ENCODE measurements at places on chromosomes 12 and 14. TPM values are rescaled to one million over a fixed set of nuclear protein-coding genes. Genes with fewer than 3 reads are reported as not detected.

ANKRD33 gene
- not detected for total RNA-seq

PPP2R5E gene
- total RNA-seq = 53.3 TPM

MANSC4 gene
- total RNA-seq = not detected

REM2 gene
- 0.11 TPM for total RNA-seq

PELI2 gene
- 2.9 TPM for total RNA-seq

SCYL2 gene
- 30.3 TPM for total RNA-seq

POTEG gene
- not detected for total RNA-seq

ERH gene
- total RNA-seq = 386 TPM

LMNTD1 gene
- not detected for total RNA-seq

RTN1 gene
- total RNA-seq = not detected

RD3L gene
- not detected for total RNA-seq

PEX5 gene
- 37.5 TPM for total RNA-seq

TXNRD1 gene
- total RNA-seq = 120 TPM

KRT72 gene
- not detected for total RNA-seq

OAS2 gene
- 51.9 TPM for total RNA-seq

NDRG2 gene
- 4.0 TPM for total RNA-seq

CEP170B gene
- 7.8 TPM for total RNA-seq

LRIG3 gene
- total RNA-seq = not detected

SIX6 gene
- not detected for total RNA-seq

TSHR gene
- total RNA-seq = not detected

SINHCAF gene
- 172 TPM for total RNA-seq

RIN3 gene
- total RNA-seq = 61.1 TPM

SDR39U1 gene
- 53.2 TPM for total RNA-seq

PRH2 gene
- not detected for total RNA-seq

SLC5A8 gene
- total RNA-seq = not detected

ARHGEF40 gene
- 0.48 TPM for total RNA-seq

ACOT6 gene
- total RNA-seq = not detected

CCDC38 gene
- total RNA-seq = 0.25 TPM

NGB gene
- total RNA-seq = not detected

P2RX4 gene
- total RNA-seq = 35.0 TPM

PLCZ1 gene
- not detected for total RNA-seq

ESRRB gene
- total RNA-seq = not detected

RNASE1 gene
- total RNA-seq = not detected

VRTN gene
- total RNA-seq = not detected

CD4 gene
- 1.4 TPM for total RNA-seq

PLEKHH1 gene
- 2.0 TPM for total RNA-seq

KRT80 gene
- not detected for total RNA-seq

DPPA3 gene
- not detected for total RNA-seq

VAMP1 gene
- 31.9 TPM for total RNA-seq

FGF23 gene
- not detected for total RNA-seq

AGAP2 gene
- 29.7 TPM for total RNA-seq

MIA2 gene
- total RNA-seq = 19.5 TPM

HOXC5 gene
- total RNA-seq = not detected

LPAR5 gene
- 8.3 TPM for total RNA-seq
